Fibroblast of skin of scalp (primary cell): ENCODE measurements at places on chromosomes 3 and 15.
A peak's percentile ranks its signal among the peaks of the same experiment; 100 is the strongest.

GRCh38 chr3:44329946-44330345 lies 8.6 kb upstream of the TCAIM start:
- DNase-seq, result no peak

DNA sequence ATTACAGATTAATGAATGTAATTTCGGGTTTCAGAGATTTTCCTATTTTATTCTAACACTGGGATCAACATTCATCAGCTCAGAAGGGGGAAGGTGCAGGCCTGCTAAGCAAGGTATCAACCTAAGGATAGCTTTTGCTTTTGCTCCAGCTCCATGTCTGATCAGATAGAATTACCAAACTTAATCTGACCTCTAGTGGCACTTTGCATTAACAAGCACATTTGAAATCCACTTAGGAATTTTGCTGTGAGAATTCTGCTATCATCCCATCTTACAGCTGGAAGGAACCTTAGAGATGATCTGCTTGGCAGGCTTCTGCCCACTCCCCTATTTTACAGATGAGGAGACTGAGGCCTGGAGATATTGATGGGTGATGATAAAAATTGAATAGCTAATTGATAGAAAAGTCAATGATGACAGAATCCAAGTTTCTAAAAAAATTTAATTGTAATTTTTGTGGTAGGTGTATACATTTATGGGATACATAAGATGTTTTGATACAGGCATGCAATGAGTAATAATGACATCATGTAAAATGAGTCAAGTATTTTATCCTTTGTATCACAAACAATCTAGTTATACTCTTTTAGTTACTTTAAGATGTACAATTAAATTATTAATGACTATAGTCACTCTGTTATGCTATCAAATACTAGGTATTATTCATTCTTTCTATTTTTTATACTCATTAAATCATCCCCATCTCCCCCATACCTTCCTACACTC lies 209.2 kb upstream of the ZPLD1 start:
- DNase-seq, result peak; percentile 70

DNA sequence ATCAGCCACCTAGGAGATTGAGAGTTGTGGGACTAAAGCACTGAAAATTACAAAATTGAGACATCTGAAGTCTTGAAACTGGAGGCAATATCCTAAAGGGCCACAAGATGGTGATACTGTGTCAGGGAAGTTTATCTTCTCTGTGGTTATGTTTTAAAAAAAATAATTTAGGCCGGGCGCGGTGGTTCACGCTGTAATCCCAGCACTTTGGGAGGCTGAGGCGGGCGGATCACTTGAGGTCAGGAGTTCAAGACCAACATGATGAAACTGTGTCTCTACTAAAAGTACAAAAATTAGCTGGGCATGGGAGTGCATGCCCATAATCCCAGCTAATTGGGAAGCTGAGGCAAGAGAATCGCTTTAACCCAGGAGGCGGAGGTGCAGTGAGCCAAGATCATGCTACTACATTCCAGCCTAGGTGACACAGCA lies 17.9 kb upstream of the NIT2 start:
- peak; percentile 64 for DNase-seq

DNA sequence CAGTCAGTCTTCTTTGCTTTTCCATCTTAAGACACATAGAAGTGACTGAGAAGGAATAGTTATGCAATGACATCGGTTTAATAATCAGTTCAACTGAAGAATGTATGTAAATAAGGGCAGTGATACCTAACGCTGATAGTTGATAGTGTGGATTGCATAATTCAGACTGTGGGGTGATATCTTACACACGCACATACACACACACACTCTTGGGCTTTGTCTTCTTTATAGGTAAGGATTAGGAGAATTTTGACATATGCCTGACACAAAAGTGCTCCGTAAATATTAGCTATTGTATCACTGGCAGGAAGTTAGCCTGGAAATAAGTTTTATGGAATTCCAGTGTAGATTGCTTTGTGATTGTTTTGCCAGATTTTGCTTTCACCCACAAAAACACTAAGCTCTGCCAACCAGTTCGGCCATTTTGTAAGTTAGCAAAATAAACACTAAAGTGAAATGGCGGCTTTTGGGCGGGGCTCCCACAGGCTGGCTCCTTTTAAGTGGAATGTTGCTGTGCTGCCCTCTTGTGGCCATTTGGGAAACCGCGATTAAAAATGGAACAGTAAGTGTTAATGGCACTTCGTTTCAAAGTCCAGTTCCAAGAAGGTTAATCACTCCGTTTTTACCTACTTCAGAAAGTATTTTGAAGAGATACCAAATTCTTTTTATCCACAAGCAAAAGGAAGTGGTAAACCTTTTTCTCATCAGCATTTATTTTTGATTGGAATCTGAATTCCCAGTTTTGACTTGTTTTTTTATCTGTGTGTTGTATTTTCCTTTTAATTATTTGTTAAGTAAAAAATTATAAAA lies 17.7 kb downstream of the CHD2 start:
- DNase-seq, result peak; percentile 93

GRCh38 chr15:81052046-81052445 lies 51.3 kb downstream of the TLNRD1 start:
- DNase-seq, result no peak

GRCh38 chr3:149489060-149489690 lies 14.7 kb downstream of the TM4SF4 start:
- DNase-seq, result peak; percentile 35

GRCh38 chr15:62057341-62057980 lies 2.8 kb downstream of the VPS13C start:
- DNase-seq, result no peak

GRCh38 chr15:68558318-68559305 lies 20.2 kb upstream of the CORO2B start:
- no peak for DNase-seq

- DNase-seq, result no peak
Observed at GRCh38 chr3:190213727-190214126, 93.0 kb upstream of the P3H2 start.

- peak; percentile 90 for DNase-seq
Observed at GRCh38 chr3:10015461-10015904, 10.8 kb upstream of the FANCD2 start.

DNA sequence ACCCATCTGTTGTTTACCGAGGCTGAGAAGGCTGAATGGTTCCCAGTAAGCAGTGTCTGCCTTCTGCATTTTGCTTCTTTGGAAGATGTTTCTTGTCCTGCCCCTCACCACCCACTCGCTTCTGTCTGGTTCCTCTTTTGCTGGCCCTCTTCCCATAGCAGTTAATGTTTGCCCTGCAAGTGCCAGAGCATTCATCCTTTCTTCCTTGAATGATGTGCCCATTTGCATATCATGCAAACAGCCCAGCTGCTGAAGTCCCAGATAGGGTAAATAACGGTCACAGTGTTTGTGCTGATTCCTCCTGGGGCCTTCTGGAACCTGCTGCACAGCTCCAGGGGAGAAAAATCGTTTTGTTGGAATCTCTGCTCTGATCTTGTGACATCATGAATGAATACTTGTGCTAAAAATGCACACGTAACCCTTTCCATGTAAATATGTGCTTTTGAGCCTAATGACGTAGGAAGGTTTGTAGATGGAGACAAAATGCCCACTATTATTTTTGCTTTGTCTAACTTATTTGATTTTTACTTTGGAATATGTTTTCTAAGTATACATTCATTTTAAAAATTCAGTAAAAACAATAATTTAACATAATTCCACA lies 381.0 kb downstream of the SOX2 start:
- no peak for DNase-seq

- DNase-seq, result no peak
Observed at GRCh38 chr3:88000853-88001252, 58.0 kb downstream of the CGGBP1 start.

DNA sequence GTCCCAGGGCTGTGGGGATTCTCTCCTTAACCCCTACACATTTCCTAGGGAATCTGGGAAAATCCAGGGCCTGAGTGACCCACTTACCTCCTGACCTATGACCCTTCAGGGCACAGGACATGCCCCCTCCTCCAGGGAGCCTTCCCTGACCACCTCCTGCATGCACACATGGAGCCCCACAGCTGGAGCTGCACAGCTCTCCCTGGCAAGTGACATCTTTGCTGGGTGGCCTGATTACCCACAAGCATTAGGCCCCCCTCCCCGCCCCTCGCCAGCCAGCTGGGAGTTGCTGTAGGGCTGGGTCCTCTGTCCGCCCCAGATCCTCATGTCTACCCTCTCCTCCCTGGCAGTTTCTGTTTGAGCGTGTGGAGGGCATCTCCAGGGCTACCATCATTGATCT lies 21.4 kb downstream of the HDAC11 start:
- no peak for DNase-seq

- DNase-seq, result no peak
Observed at GRCh38 chr3:464255-464654, 267.7 kb downstream of the CHL1 start.
